ENCODE measurements at places on chromosomes 4 and X.
A peak's percentile ranks its signal among the peaks of the same experiment; 100 is the strongest.

GRCh38 chr4:10535912-10536311 lies 78.7 kb upstream of the ZNF518B start:
- no peak for DNase-seq

- no peak for DNase-seq
Measured at GRCh38 chr4:179398414-179398813, 1956.2 kb upstream of the AGA start.

DNA sequence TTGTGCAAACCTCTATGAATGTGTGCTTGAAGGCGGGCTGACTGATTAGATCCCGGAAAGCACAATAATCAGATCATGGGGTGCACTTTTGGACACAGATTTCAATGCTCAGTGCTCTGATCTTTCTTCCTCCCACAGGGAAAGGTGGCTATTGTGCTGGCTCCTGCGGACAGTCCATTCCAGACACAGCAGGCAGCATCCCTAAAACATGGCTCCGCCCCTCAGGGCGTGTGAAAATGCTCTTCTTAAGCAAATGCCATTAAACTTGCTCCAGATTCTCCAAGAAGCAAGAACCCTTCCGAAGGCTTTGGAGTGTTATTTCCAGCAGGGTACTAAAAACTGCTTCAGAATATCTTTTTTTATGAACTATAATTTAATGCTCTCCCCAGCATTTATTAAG lies 100.0 kb downstream of the SLC2A9 start:
- DNase-seq = no peak

DNA sequence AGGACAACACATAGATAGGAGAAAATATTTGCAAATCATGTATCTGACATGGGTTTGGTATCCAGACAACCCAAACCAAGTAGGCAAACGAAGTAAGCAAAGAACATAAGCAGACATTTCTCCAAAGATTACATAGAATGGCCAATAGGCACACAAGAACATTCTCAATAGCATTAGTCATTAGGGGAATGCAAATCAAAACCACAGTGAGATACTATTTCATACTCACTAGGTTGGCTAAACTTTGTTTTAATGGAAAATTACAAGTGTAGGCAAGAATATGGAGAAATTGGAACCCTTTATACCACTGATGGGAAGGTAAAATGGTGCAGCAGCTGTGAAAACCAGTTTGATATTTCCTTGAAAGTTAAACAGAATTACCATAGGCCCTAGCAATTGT lies 74.7 kb downstream of the CHRNA9 start:
- no peak for DNase-seq

DNA sequence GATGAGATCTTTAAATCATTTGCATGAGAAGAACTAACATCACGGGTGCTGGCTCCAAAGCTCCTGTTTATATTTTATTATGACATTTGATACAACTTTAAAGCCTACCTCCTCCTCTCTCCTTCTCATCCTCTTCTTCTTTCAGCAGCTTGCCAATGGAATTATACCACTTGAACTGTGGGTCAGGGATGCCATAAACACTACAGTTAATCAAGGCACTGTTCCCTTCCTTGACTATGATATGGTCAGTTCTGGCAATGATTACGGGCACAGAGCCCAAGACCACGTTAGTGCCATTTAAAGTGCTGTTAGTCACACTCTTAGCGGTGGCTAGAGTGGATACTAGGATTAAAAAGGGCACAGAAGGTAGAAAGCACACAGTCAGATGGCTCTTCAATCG lies 20.7 kb downstream of the MFAP3L start:
- no peak for DNase-seq

DNA sequence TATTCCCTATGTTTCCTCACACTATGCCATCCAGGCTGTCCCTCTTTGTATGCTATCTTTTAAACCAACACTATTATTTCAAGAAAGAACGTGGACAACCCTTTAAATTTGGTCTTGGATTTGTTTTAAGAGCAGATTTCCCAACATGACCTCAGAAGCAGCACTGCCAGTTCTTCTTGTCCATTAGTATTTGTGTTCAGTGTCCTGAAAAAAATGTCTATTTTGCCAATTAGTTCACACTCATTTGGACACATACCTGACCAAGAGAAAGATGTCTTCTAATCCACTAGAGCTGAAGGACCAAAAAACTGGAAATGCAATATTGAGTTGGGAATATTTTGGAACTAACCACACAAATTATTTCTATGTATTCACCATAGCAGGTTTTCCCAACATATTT lies 223.2 kb upstream of the CNKSR2 start:
- no peak for DNase-seq

GRCh38 chr4:87088186-87088585 lies 132.2 kb downstream of the KLHL8 start:
- no peak for DNase-seq

- DNase-seq = no peak
Measured at GRCh38 chrX:132712350-132712749, 223.5 kb upstream of the MBNL3 start.

DNA sequence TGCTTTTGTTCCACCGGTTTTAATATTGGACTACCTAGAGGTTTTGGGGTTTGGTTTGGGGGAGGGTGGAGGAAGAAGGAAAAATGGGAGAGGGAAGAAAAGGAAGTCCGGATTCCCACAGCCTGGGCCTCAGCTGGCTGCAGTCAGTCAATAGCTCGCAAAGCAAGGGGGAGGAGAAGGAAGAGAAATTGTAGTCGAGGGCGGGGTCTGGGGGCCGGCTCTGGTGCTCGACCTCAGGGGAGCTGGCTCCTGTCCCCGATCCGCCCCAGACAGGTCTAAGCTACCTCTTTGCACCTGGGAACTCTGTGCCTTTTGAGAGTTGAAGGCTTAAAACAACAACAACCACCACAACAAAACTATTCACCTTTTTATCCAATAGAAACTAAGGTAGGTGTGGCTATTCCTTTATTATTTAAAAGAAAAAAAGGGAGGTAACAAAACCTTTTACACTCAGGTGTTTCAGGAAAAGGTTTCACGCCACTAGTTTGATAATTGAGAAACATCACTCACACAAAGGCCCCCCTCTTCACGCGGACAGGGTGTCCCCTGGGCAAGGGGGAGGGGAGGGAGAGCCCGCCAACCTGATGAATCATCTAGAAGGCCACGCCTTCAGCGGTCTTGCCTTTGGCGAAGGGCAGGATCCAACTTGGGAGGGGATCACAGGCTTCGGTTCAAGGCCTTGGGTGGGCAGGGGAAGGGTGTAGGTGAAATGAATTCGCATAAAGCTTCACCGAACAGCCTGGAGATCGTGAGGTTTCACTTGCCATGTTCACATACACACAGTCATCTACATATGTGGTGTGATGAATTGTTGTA lies 1.6 kb upstream of the LNX1 start:
- no peak for DNase-seq

GRCh38 chrX:47572773-47573340 lies 9.4 kb upstream of the TIMP1 start:
- no peak for DNase-seq

DNA sequence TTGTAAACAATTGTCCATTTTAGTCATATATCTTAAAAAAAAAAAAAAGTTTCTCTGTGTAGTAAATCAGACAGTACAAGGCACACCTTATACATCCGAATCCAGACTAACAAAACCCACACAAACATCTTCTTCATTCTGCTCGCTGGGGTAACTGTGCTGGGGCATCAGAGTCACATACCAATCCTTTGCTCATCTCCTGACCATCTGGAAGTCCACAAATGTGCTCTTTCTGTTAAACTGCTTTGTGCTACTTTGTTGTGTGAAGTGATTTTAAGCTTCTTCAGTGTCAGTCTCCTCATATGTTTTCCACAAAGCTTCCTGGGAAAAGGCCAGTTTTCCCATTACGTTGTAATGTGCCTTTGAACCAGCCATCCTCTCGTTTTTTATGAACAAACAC lies 86.2 kb upstream of the CBR4 start:
- no peak for DNase-seq

- no peak for DNase-seq
Measured at GRCh38 chr4:73707269-73707875, 33.0 kb upstream of the CXCL8 start.

DNA sequence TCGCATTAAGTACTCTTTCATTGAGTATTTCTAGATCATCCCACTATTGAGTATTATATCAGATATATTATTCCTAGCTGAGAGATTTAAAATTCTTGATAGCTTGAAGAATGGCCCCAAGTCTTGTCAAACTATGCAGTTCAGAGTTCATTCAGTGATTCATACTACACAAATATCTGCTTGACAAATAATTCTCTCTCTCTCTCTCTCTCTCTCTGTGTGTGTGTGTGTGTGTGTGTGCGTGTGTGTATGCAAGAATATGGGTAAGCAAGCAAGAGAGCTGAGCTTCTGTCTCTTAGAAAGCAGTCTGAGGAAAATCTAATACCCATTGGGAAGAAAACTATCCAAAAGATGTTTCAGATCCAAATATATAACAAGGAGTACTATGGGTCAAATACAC lies 142.0 kb downstream of the SLC10A7 start:
- DNase-seq = no peak

DNA sequence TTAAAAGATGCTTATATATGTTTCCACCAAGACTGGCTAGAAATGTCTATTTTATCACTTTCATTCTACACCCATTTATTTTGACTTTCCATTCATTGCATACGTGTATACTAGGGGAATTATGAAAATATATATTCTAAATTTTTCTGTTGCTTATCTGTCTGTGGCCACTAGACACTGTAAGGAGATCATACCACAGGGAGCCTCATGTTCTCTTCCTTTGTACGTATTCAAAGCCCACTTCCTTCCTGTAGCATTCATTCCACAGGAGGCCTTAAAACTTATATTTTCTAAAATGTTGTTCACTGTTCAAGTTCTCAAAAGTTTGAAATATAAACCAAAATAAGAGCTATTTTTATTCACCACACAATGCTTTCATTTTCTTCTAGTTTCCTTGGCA lies 1848.9 kb upstream of the TENM3 start:
- no peak for DNase-seq

DNA sequence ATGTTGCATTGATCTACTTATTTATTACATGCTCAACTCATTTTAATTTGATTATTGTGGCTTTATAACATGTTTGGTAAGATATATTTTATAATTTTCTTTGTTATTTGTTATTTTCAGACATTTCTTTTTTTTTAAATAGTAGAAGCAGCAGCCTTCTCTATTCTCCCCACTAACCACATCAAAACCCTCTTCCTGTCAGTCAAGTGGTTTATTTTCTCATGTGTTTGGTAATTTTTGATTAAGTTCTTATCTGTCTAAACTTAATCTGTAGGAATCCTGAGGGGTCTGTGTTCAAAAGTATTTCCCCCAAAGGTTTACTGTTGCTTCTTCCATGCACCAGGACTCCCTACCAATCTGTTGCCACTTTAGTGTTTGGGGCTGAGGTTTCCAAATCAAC lies 131.9 kb downstream of the SCLT1 start:
- no peak for DNase-seq

GRCh38 chr4:16544251-16544721 lies 318.0 kb upstream of the TAPT1 start:
- DNase-seq = no peak

DNA sequence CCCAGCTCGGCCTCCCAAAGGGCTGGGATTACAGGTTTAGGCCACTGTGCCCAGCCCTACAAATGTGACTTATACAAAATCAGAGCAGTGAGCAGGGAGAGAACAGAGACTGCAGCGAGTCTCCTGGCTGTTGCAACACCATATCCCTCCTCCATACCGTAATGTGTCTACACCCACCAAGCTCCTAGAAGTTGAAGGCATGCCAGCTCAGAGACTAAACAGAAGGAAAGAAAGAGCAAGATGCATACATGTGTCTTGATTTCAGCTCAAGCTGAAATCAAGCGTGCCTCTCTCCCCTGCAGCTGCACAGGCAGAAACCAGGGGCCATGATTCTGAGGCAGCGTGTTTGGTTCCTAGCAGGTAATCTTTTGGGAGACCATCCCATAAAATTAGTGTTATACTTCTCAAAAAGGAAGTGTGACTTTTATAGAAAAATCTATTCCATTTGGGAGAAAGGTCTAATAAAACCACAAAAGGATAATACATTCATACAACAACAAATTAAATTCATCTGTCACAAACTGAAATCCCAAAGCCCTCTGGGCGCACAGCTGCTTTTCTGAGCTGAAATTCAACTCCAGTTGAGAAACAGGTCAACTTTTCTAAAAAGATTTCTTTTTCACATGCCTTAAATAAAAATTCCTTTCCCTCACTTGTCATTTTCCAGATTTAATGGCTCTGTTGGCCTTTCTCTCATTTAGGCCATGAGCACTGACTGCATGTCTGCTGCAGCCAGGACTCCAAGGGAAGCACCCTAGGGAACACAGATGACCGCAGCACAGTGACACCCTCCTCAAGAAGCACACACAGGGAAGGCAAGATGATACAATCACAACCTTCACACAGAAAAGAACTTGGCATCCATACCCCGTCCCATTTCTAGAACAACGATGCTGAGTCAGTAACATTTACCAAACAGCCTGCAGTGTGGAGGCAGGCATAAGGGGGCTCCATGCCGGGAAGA lies 34.4 kb downstream of the AFAP1 start:
- DNase-seq = no peak

GRCh38 chrX:11188664-11189063 lies 77.5 kb downstream of the HCCS start:
- DNase-seq = no peak

- no peak for DNase-seq
Measured at GRCh38 chr4:170497112-170497511, 407.4 kb upstream of the AADAT start.

DNA sequence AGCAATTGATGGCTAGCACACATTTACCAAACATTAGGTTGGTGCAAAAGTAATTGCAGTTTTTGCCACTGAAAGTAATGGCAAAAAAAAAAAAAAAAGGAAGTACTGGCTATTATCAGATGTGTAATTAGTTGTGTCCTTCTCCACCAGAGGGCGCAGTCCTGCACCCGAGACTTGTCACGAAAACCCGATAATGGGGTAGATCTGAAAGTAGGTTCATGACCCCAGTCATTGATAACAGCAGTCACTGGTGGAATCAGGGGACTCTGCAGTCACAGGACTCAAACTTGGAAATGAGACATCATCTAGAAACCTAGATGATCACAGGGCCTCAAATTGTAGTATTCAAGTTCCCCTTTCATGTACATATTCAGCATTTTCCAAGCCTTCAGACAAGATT lies 13.1 kb upstream of the ACOT9 start:
- DNase-seq = peak; percentile 12

GRCh38 chrX:68708503-68709290 lies 61.2 kb downstream of the STARD8 start:
- DNase-seq = no peak

GRCh38 chr4:98771959-98772632 lies 113.7 kb upstream of the TSPAN5 start:
- DNase-seq = no peak

DNA sequence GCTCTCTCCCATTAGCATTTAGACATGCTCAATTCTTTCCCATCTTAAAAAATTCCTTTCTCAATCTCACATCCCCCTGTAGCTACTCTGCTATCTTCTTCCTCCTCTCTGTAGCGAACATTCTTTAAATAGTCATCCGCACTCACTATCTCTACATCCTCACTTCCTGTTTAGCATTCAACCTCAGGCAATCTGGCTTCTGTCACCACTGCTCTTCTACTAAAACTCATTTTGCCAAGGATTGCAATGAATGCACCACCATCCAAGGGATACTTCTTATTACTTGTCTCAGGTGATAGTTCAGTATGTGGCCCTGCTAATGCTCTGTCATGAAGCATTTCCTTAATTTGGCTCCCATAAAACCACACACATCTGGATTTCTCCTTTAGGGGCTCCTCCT lies 10.9 kb upstream of the TET2 start:
- DNase-seq = no peak

All from stimulated activated CD8-positive, alpha-beta memory T cell treated with anti-CD3 and anti-CD28 coated beads, Interleukin-4, amount 100 ng/mL, for 4 hours (primary cell).